CD4-positive, alpha-beta memory T cell (primary cell): ENCODE measurements at places on chromosomes 2 and 18. TPM values are rescaled to one million over a fixed set of nuclear protein-coding genes. Genes with fewer than 3 reads are reported as not detected.

GRCh38 chr2:134189009-134189720 is 64.7 kb upstream of the MGAT5 start:
- no peaks in the 10 kb centered on the region for H3K27me3 ChIP-seq
- no peak overlapping the region for H3K4me3 ChIP-seq
- no peak overlapping the region for H3K27ac ChIP-seq
- H3K36me3 ChIP-seq = no peaks in the 10 kb centered on the region

- no peak overlapping the region for H3K27ac ChIP-seq
- H3K36me3 ChIP-seq = no peaks in the 10 kb centered on the region
- H3K27me3 ChIP-seq = no peaks in the 10 kb centered on the region
- no peaks in the 10 kb centered on the region for H3K4me1 ChIP-seq
- no peak overlapping the region for H3K4me3 ChIP-seq
- no peak for DNase-seq
These were observed 24.9 kb upstream of the LRRTM1 start for GRCh38 chr2:80329491-80329890.

GRCh38 chr2:30332791-30333453 is 101.6 kb downstream of the LBH start:
- H3K27ac ChIP-seq = no peak overlapping the region
- H3K36me3 ChIP-seq = no peaks in the 10 kb centered on the region
- H3K27me3 ChIP-seq = no peaks in the 10 kb centered on the region
- no peak overlapping the region for H3K4me3 ChIP-seq
- peaks cover 60% of the 10 kb centered on the region for H3K4me1 ChIP-seq

GRCh38 chr2:136305517-136306192 is 187.7 kb upstream of the CXCR4 start:
- peaks cover 4% of the 10 kb centered on the region for H3K4me1 ChIP-seq
- no peak overlapping the region for H3K4me3 ChIP-seq
- no peak for DNase-seq

DNA sequence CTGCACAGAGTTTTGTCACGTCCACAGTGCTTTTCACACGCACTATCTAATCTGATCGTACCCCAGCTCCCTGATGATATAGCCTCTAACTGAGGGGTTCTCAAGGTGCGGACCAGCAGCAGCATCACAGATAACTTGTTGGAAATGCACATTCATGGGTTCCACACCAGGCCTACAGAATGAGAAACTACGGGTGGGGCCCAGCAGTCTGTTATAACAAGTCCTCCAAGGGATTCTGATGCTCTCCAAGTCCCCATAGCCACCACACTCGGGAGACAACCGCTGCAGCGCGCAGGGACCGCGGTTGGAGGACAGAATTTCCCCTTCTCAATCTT is 745 bp upstream of the BZW1 start:
- H3K27me3 ChIP-seq = no peaks in the 10 kb centered on the region
- peak overlapping the region; percentile 97 for H3K27ac ChIP-seq
- DNase-seq = no peak
- H3K36me3 ChIP-seq = peaks cover 24% of the 10 kb centered on the region
- peaks cover 41% of the 10 kb centered on the region for H3K4me1 ChIP-seq

GRCh38 chr2:177348733-177349693 is 43.6 kb upstream of the AGPS start:
- no peak overlapping the region for H3K27ac ChIP-seq
- no peaks in the 10 kb centered on the region for H3K27me3 ChIP-seq
- no peak overlapping the region for H3K4me3 ChIP-seq

Gene LYPD6B
- not detected for total RNA-seq

GRCh38 chr2:65767946-65768345 is 335.5 kb upstream of the SPRED2 start:
- no peaks in the 10 kb centered on the region for H3K27me3 ChIP-seq
- no peak for DNase-seq
- no peak overlapping the region for H3K4me3 ChIP-seq
- H3K27ac ChIP-seq = no peak overlapping the region
- no peaks in the 10 kb centered on the region for H3K36me3 ChIP-seq

DNA sequence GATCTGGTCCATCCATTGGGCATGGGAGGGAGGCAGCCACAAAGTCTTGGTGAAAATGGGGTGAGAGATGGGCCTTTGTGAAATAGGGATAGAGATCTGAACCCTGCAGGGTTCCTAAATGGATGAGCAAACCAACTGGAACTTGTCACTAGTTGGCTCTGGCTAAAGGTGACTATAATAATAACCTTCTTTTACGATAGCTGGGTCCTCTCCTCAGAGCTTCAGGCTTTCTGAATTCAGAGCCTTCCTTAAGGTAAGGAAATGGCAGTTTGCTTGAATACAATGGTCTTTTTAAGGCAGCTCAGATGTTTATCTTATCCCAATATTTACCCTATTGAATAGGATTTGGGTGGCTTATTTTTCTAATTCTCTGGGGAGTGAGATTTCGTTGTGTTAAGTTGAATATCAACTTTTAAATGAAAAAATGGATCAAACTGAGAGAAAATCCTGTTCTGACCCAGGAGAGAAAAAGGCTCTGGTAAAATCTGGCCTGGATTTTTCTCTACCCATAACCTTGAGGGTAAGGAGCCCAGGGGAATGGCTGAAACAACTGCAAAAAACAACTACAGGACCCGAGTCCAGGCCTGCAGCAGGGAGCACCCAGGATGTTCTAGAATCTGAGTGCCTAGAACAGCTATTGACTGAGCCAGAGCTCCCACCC is 61.1 kb upstream of the CXCR4 start:
- no peak for DNase-seq
- no peaks in the 10 kb centered on the region for H3K36me3 ChIP-seq
- no peak overlapping the region for H3K4me3 ChIP-seq

Gene CYS1
- not detected for total RNA-seq
